ENCODE measurements at places on chromosomes 2 and 18. TPM values are rescaled to one million over a fixed set of nuclear protein-coding genes. Genes with fewer than 3 reads are reported as not detected.

SKA1 gene
- 0.13 TPM for total RNA-seq

MXD1 gene
- total RNA-seq: 6.2 TPM

LYG2 gene
- total RNA-seq: not detected

TUBA4A gene
- 164 TPM for total RNA-seq

GRCh38 chr2:232532419-232532818 is 6.5 kb downstream of the CHRND start:
- DNase-seq: peak; percentile 70

DNA sequence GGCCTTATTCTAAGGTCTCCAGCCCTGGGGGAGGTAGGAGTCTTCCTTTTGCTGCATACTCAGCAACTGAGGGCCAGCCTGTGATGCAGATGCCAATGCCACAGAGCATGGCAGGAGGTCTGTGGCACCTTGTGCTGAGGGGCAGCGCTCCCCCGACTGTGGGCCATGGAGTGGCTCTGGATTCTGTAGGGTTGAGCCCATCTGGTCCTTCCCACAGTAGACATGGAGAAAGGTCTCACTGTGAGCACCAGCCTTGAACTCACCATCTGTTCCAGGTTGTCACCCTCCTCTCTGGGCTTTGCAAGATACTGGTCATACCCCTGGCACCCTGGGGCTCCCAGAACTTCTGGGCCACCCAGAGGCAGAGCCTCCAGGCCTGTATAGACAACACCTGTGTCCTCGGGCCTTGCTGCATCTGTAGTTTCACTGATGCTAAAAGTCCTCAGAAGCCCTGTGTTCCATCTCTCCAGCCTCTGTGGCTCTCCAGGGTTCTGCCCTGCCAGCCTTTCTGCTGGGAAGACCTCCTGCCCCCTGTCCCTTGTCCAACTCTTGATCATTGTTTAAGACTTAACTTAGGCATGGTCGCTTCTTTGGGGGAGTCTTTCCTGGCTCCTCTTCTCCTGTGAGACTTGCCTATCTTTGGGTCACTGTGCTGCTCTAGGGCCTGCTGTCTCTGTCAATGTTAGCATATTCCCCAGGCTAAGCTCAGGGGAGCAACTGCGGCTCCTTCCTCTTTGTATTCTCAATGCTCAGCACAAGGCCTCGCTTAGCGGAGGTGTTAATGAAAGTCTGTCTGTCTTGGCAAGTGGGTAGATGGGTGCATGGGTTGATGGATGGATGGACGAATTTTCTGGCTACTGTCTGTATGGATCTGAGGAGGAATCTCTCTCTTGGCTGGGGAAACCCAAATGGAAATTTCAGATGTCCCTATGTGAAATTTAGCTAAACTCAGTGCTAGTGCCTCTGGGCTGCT is 160.9 kb downstream of the DYSF start:
- DNase-seq: peak; percentile 73

GRCh38 chr2:10375570-10376281 is 72.4 kb downstream of the ODC1 start:
- DNase-seq: no peak

- no peak for DNase-seq
Measured at GRCh38 chr2:10962004-10962403, 50.3 kb downstream of the KCNF1 start.

GRCh38 chr2:128607911-128608506 is 289.3 kb upstream of the HS6ST1 start:
- peak; percentile 72 for DNase-seq

DNA sequence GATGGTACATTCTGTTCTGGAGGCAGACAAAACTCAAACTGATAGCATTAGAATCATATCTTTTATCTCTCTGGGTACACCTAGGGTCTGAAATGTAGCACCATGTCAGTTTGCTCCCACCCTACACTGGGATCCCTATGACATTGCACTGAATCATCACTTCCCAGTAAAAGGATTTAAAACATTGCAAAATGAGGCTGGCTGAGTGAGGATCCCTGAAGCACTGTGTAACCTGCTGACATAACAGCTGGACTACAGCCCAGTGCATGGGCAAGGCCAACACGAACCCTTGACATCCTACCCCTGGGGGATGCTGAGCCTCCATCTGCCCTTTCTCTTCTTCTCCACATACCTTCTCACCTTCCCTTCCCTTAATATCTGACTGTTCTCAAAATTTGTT is 253.2 kb downstream of the TTC32 start:
- DNase-seq: no peak

DNA sequence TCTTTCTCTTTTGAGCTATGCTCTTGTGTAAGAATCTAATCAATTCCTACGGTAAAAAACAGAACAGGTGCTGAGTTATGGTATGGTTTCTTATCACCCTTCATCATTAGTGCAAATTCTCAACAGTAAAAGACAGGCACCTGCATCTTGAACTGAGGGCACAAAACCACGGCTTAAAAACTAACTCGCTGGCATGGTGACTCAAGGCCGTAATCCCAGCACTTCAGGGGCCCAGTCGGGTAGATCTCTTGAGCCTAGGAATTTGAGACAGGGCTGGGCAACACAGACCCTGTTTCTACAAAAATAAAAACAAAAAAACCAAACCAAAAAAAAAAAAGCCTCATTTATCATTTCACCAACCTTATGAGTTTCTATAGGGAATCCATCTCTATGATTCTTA is 33.3 kb downstream of the THAP4 start:
- no peak for DNase-seq

- DNase-seq: no peak
Measured at GRCh38 chr2:20352581-20353216, 2.1 kb upstream of the PUM2 start.

GRCh38 chr2:238694136-238694755 is 153.6 kb upstream of the TWIST2 start:
- DNase-seq: no peak

DNA sequence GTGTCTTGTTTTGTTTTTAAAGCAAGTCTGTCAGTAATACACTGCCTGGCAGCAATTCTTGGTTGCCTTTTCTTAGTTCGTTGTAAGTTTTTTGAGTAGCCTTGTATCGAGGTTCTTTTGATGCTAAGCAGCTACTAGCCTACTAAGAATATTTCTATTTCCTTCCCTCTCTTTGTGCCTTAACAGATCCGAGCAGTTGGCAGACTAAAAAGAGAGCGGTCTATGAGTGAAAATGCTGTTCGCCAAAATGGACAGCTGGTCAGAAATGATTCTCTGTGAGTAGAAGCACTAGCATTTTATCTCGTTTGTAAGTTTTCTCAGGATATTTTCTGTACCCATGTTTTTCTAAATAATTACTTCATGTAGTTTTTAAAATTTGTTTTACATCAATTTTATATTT is 15.1 kb downstream of the MFF start:
- DNase-seq: no peak

- no peak for DNase-seq
Measured at GRCh38 chr18:292271-292670, 24.4 kb upstream of the THOC1 start.

- no peak for DNase-seq
Measured at GRCh38 chr2:1550658-1551316, 137.5 kb downstream of the TPO start.

DNA sequence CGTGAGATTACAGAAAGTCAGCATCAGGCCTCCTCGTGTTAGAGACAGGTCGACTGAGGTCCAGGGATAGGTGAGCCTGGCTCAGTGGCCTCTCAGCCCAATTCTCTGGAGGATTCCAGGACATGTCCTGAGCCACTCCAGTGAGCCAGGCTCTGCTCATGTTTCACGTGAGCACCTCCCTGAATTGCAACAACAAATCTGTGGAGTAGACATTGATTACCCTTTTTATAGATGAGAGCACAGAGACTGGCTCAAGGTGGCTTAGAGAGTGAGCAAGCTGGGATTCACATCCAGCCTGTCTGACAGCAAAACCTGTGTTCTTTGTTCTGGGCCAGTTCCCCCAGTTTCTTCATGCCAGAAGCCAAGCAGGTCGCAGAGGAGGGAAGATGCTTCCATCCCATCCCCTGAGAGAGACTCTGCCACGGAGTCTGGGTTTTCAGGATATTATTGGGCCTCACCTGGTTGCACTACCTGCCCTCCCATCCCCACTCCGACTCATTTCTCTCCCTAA is 46.4 kb downstream of the HS1BP3 start:
- peak; percentile 61 for DNase-seq

All from cardiac septum (tissue), 1 donor.